ENCODE measurements at places on chromosomes 6 and 20.
A peak's percentile ranks its signal among the peaks of the same experiment; 100 is the strongest.

- DNase-seq: peak; percentile 63
Observed at GRCh38 chr6:33633462-33634158, 12.5 kb downstream of the ITPR3 start.

DNA sequence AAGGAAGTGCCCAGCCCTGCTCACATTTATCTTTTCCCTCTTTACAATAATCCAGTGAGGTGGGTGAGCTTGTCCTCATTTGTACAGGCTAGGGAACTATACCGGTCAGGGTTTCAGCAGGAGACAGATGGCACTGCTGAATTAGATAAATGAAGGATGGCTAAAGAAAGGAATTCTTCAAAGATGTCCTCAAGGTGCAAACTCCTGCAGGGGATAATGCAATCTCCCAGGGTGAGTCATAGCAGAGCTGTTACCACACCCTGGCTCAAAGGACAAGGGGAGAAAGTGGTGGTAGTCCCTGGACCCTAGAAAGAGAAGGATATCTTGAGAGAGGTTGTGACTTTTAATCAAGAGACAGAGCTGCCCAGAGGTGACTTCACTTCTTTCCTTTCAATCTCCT lies 66.7 kb downstream of the RFPL4B start:
- DNase-seq: no peak

DNA sequence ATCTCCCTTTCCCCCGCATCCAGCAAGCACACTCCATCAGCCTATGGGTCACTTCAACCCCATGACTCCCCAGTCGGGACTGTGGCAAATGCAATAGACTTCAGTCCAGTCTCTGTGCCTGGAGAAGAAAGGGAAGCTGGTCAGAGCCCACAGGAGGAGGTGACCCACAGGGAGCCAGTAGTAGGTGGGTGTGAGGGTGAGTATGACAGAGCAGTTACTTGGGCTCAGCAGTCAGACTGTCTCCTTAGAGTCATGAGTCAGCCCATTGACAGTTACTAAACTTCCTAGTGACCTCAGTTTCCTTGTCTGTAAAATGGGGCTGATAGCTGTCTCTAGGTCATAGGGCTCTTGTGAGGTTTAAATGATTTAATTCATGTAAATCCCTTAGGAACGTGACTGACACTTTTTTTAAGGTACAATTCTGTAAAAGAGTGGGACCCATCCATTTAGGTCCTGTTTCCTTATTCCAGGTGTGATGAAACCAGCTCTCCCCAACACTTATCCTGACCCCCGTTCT lies 33.9 kb upstream of the HLA-C start:
- DNase-seq: no peak

GRCh38 chr20:19935842-19936241 lies 81.3 kb upstream of the NAA20 start:
- no peak for DNase-seq

DNA sequence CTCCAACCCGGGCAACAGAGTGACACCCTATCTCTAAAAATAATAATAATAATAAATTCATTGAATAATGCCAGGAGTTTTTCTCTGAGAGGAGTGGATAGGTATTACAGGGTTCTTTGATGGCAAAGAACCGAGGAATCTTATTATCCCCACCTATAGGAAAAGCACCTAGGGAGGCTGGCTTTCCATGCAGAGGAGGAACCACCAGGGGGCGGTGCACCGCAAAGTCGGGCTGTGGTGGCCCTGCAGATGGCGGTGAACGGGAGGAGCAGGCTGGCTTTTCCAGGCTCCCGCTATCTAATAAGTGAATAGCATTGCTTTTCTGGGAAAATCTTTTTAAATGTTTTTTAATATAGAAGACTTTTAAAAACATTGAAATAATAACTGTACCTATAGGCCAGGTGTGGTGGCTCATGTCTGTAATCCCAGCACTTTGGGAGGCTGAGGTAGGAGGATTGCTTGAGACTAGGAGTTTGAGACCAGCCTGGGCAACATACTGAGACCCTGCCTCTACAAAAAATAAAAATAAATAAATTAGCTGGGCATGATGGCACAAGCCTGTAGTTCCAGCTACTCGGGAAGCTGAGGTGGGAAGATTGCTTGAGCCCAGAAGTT lies 864.2 kb downstream of the KIF16B start:
- peak; percentile 67 for DNase-seq

- no peak for DNase-seq
Observed at GRCh38 chr20:40268321-40269075, 420.5 kb downstream of the MAFB start.

GRCh38 chr6:88538130-88538706 lies 372.1 kb upstream of the CNR1 start:
- peak; percentile 40 for DNase-seq

GRCh38 chr6:143743301-143744166 lies 65.8 kb downstream of the PHACTR2 start:
- no peak for DNase-seq

DNA sequence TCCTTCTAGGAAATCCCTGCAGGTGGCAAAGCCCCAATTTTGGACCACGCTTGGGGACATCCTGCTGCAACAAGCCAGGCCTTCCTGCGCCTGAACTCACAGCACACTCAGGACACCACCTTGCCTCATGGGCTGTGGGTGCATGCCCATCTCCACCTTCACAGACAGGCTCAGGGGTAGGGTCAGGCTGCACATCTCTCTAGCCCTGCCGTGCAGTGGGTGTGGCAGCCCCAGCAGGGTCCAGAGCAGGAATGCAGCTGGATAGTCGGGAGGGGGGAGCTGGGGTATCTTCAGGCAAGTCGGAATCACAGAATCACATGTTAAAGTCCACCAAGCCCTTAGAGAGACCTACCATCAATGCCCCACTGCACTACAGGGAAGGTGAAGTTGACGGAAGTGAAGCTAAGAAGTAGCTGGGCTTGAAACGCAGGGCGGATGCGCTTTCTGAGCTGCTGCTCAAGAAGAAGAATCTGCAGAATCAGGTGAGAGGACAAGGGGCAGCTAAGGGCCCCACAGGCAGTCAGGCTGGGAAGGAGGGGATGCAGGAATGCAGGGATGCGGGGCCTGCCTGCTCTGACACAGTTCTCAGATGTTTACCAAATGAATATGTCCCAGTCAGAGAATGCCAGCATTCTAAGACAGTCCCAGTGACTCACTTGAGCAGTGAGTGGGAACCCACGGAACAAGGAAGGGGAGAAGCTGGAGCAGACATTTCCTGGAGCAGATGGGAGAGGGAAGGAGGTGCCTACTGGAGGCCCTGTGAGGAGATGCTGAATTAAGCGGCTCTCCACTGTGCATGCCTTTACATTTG lies 11.3 kb downstream of the SERPINB6 start:
- no peak for DNase-seq

DNA sequence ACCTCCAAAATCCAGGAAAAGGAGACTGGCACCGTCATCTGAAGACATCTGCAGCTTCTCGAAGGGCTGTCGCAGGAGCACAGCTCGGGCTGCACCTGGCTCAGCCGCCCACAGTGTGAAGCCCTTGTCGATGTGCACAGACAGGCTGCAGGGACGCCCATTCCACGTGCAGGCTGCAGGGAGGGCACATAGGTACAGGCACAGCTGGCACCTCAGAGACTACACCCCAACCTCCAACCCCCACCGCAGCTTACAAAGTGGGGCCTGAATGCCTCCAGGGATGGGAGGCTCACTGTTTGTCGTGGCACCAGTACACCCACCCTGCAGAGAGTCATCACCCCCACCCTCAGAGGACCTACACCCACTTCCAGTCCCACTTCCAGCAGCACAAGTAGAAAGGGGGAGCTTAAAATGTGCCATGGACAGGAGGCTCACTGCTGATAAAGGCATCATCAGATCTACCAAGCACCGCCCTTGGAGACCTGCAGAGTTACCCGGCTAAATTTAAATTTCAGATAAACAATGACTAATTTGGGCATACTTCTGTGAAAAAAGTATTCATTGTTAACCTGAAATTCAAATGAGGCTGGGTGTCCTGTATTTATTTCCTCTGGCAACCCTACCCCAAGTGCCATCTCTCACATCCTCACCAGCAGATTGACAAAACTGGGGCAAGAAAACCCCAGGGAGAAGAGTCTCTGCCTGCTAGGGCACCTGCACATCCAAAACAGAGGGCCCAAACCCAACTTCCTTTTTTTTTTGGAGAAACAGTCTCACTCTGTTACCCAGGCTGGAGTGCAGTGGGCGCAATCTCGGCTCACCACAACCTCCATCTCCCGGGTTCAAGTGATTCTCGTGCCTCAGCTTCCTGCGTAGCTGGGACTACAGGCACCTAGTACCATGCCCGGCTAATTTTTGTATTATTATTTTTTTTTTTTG lies 7.7 kb upstream of the CDK5RAP1 start:
- peak; percentile 54 for DNase-seq

- no peak for DNase-seq
Observed at GRCh38 chr6:166618866-166619761, 7.9 kb downstream of the RPS6KA2 start.

DNA sequence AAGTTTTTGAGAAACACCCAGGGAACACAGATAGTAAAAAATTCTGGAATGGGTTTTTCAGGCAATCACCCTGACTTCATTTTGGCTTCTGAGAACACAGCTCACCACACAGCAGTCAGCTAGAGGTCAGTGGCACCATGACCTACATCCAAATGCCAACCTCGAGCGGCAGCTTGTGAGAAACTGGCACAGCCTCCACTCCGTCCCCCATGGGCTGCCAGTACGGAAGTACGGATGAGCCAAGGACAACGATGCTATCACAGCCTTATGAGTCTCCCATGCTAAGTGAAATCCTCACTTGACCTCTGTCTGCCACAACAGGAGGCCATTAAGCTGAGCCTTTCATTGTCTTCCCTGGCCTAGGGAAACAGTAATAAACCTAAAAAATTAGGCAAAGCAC lies 32.0 kb downstream of the KIF16B start:
- no peak for DNase-seq

DNA sequence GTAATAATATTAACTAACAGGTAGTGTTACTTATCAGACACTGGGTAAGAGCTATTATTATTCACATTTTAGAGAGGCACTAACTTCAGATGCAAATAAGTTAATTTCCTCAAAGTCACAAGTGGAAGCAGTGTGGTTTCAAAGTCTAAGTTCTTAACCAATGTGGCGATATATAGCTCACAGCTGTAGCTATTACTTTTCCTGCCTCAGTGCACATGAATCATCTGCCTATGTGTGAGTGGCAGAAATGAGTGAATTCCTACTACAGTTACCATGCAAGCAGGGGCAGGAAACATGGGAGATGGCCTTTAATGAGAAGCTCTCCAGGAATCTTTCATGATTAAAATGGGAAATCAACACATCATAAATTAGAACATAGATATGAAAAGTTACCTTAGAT lies 126.2 kb upstream of the EYA4 start:
- DNase-seq: no peak

DNA sequence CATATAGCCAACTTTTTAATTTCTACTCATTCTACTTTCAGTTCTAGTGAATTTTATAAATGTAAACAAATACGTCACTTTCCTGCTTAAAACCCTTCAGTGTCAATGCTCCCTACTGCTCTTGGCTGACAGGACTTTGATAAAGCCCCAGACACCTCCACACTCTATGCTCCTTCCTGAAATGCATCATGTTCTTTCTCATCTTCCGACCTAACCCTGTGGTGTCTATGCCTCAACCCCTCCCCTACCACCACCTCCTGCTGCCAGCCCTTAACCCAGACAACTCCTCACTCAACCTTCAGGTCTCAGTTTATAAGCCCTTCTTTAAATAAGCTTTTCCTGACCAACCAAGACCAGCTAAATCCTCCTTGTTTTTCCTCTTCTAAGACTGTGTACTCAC lies 19.1 kb downstream of the TLDC2 start:
- DNase-seq: no peak

DNA sequence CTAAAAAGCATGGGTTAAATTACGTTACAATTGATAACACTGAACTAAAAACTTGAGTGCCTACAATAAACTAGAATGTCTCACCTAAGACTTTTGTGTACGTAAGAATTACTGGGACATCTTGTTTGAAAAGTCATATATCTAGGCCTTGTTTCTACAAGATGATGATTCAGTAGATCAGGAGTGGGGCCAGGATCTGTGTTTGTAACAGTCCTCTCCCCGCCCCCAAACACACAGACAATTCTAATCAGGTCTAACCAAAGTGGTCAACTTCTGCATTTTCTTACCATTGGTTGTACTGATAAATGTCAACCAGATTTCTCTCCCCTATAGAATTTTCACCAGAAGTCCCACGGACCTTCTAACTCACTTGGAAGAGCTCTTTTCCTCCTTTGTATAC lies 56.9 kb downstream of the RAMACL start:
- DNase-seq: peak; percentile 41

- no peak for DNase-seq
Observed at GRCh38 chr6:473768-474452, 82.4 kb downstream of the IRF4 start.

GRCh38 chr20:37902504-37903313 lies at the start of gene VSTM2L:
VSTM2L (plus strand) TSS chr20:37903127; CDS start chr20:37903351, 224 bp downstream.
- peak; percentile 32 for DNase-seq

- DNase-seq: peak; percentile 77
Observed at GRCh38 chr6:139534472-139535115, 160.1 kb upstream of the CITED2 start.

DNA sequence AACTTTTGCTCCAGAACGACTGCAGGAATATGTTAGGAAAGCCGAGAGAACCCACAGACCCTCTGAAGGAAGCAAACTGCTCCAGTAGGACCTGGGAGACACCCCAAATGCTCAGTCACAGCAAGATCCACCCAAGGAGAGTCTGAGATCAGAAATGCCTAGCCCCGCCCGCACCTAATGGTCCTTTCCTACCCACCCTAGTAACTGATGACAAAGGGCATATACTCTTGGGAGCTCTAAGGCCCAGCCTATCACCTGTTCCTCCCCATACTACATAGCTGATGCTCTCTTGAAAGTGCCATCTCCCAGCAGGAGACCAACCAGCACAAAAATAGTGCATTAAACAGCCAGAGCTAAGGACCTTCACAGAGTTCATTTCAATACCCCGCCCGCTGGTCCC lies 67.6 kb downstream of the CD2AP start:
- DNase-seq: no peak

DNA sequence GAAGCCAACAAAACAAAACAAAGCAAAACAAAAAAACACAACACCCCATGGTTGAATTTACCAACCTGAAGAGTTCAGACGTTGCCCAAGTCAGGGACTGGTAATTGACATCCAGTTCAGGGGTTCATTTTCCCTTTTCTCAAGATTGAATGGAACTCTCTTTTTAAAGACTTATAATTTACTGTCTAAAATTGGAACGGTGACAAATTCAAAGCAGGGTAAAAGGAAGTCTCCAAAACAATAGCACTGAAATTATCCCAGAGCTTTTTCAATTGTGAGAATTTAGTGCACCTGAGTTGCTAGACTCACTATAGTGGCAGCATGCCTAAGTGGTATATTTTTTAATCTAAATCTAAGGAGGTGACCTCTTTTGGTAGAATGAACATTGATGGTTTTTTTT lies 90.9 kb upstream of the PREP start:
- DNase-seq: no peak

DNA sequence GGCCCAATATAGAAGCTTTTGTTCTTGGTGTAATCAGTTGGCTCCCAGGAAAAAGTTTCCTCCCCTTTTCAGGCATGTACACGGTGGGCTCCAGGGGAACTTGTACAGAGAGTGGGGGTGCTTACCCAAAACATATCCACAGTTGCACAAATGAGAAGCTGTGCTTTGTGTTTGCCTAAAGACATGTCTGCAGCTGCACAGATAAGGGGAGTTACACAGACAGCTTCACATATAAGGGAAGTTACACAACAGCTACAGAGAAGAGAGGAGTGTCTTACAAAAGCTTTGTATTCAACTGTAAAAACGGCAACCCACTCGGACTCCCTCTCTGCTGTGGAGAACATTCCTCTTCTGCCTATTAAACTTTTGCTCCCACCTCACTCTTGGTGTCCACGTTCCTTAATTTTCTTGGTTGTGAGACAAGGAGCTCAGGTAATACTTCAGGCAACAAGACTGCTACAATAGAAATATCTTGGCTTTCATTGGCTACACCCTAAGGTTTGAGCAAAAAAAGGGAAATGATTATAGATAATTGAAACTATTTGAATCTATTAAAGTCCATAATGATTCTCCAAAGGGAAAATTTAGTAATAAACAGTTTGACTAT lies 7.4 kb upstream of the PNRC1 start:
- peak; percentile 94 for DNase-seq

Measured in hematopoietic multipotent progenitor cell treated with erythropoietin and hydrocortisone succinate and interleukin-3 and kit ligand, for 6 days (in vitro differentiated cells).